ENCODE measurements at places on chromosomes 2 and 18.

- no peak for DNase-seq
Observed at GRCh38 chr2:57981083-57981768, 65.4 kb upstream of the VRK2 start.

- DNase-seq = no peak
Observed at GRCh38 chr2:191264647-191265081, 19.5 kb downstream of the MYO1B start.

- DNase-seq = no peak
Observed at GRCh38 chr2:176156301-176156806, 753 bp upstream of the HOXD3 start.

GRCh38 chr2:221343524-221343923 is 228.6 kb downstream of the EPHA4 start:
- DNase-seq = no peak

GRCh38 chr2:227724394-227725039 is at the start of gene SCYGR6:
SCYGR6 (minus strand) TSS chr2:227724757; CDS start chr2:227724757, 0 bp downstream.
- DNase-seq = no peak

Measured in neuronal stem cell (in vitro differentiated cells).